A549 (cell line): ENCODE measurements at places on chromosomes 1 and 21. TPM values are rescaled to one million over a fixed set of nuclear protein-coding genes. Genes with fewer than 3 reads are reported as not detected.

The SLAMF1 gene
- not detected in 3 replicates for polyA plus RNA-seq

The FAAH gene
- polyA plus RNA-seq = 0.98 to 1.3 TPM (median 1.2 TPM) in 3 replicates

The CD1B gene
- polyA plus RNA-seq = not detected in 3 replicates

The OR2L3 gene
- polyA plus RNA-seq = not detected in 3 replicates

The KIF2C gene
- polyA plus RNA-seq = 25.7 to 30.0 TPM (median 26.9 TPM) in 3 replicates

The WNT3A gene
- polyA plus RNA-seq = not detected in 3 replicates

The AADACL3 gene
- not detected in 3 replicates for polyA plus RNA-seq

The NBPF3 gene
- 6.4 to 7.4 TPM (median 6.6 TPM) in 3 replicates for polyA plus RNA-seq

The CFHR4 gene
- not detected in 3 replicates for polyA plus RNA-seq

- DNase-seq = no peak
These were observed 137.6 kb downstream of the PTGER3 start for GRCh38 chr1:70910013-70910412.

- DNase-seq = no peak
These were observed 9.0 kb downstream of the CLDN19 start for GRCh38 chr1:42730988-42731387.

GRCh38 chr1:62978741-62979140 is 194.8 kb downstream of the ATG4C start:
- no peak for DNase-seq

GRCh38 chr1:154583773-154584172 is 16.2 kb downstream of the CHRNB2 start:
- DNase-seq = no peak

DNA sequence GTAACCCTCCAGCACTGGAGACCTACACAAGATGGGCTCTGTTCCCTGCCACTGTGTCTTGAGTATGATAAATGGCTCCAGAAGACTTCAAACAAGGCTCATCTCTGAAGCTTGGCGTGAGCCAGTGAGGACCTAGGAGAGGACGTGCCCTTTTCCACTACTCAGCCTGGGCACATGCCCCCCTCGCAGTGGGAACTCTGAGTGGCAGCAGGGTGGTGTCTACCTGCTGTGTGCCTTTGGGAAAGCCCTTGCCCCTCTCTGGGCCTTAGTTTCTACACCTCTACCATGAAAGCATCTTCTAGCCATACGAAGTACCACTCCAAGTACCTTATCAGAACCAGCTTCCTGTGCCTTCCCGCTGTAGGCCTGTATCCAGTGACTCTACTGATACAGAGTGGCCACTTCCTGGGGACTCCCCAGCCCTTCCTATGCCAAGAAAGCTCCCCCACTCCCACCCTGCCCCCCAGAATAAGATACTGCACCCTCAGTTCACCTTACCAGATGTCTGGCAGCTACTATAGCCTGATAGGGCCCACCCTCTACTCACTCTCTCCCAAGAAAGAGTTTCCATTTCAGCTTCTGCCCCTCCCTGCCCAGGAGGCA is 3.1 kb upstream of the MOB3C start:
- no peak for DNase-seq

- peak; percentile 68 for DNase-seq
These were observed 519 bp downstream of the ZNF496 start for GRCh38 chr1:247331172-247331524.

DNA sequence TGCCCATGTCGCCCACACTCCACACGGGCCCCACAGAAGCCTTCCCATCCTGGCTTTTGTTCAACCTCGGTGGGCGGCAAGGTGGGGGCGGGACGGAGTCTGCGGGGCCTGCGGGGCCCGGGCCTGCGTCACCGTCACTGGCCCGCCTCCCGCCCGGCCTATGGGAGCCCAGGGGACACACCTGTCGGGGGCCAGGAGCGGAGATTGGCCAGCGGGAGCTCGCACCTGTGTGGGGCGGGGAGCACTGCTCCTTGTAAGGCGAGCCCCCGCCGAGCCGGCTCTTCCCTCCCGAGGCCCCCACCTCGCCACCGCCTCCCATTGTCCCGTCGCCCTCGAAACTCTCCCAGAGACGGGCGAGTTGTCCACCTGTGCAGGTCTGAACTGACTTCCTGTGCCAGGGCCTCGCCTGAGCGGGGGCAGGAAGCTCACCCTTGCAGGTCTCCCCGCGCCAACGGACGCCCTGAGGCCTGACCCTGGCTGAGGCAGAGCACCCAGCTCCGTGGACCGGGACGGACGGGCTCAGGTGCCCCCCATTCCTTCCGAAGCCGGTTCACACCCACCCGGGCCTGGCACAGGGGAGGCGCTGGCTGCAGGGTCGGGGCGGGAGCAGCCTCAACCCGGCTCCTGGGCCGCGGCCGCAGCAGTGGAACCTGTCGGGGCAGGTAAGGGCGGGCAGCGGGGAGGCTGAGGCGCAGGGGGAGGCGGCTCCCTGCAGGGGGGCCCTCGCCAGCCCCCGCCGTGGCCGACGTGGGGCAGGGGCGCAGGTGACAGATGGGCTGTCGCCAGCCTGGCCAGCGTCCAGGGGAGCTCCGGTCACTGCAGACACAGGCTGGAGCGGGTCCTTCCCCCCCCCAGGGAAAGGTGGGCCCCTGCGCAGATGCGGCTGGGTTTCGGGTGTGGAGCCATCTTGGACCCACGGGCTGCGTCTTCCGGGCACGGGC is 10.8 kb upstream of the TTLL10 start:
- no peak for DNase-seq

DNA sequence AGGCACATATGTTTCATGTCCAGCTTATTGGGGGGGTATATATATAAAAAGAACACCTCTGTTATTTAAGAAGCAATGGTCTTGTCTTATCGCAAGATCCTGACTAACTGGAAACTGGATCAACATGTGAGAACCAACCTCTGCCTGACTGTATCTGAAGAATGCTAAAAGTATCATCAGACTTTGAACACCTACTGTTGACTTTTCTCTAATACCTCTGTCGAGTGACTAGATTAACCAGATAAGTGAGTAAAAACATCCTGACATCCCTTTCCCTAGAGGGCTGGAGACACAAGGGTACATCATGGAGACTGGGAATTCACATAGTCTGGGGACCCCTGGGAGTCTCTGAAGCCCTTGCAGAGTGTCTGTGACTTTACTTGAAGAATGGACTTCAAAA is 26.3 kb upstream of the PIGC start:
- peak; percentile 27 for DNase-seq

GRCh38 chr1:199173356-199173755 is 534.5 kb downstream of the PTPRC start:
- no peak for DNase-seq

GRCh38 chr1:31263408-31263807 is 23.7 kb upstream of the NKAIN1 start:
- no peak for DNase-seq

DNA sequence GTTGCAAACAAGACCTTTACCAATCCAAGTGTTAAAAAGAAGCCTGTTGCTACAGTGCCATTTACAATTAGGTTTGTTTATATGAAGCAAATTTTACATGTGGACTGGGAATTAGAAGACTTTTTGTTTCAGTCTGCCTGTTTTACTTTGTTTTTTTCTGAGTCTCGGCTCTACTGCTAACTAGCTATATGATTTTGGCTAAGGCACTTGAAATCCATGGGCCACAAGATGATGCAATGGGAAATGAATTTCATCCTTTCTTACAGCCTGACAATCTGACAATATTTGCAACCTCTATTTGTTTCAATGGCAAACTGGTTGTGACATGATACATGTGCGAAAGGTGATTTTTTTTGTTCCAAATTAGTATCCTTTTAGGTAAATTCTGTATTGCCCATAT is 3.7 kb upstream of the PEX11B start:
- no peak for DNase-seq

DNA sequence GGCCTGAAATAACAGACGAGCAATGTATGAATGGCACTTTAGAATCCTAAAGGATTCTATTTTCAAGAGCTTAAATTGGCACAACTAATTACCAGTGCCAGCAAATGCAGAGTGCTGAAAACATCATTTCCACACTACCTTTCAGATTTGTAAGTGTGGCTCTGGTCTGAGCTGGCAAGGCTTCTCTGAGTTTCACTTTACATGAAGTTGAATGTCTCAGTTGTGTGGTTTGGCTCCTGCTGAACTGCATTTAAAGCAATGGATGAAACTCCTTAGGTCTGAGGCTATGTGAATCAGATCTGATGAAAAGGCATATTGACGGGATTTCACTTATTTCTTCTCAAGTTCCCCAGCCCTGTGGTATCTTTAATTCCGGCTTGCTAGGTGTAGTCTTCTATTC is 114.8 kb upstream of the PTGFR start:
- DNase-seq = no peak

GRCh38 chr21:41425954-41426675 is at the start of gene MX1:
Gene MX1, plus strand, starts transcription at chr21:41426239. Its CDS starts 5,832 bp downstream, at chr21:41432071.
- peak; percentile 10 for DNase-seq

DNA sequence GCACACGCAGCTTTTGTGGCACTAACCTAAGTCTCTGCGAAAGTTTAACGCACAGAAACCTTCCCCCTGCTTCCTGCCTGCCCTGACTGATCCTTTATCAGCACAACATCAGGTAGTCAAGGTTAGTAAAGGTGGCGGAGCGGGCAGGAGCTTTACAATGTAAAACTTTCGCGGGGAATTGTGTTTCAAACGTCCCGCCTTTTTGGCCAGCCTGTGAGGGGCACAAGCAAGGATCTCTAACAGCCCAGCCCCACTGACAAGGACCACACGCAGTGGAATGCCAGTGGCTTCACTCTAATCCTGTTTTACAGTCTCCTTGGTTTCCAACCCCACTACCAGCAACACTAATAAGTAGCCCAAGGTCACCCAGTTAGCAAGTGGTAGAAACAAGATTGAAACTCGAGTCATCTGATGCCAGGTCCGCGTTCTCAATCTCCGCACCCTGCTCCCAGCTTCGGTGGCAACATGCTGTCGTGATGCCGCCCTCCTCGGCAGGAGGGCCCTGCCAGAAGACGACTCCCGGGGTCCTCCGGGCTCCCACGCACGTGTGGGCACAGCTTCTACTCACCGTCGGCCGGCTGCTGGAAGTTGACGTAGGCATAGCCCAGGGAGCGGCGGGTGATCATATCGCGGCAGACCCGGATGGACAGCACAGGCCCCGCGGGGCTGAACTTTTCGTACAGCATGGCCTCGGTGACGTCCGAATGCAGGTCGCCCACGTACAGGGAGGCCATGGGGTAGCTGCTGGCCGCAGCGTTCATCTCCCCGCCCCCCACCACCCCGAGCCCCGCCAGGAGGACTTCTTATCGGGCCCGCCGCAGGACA is 1.2 kb downstream of the PABPC4 start:
- no peak for DNase-seq

GRCh38 chr21:33561373-33561772 is 18.5 kb downstream of the SON start:
- no peak for DNase-seq

DNA sequence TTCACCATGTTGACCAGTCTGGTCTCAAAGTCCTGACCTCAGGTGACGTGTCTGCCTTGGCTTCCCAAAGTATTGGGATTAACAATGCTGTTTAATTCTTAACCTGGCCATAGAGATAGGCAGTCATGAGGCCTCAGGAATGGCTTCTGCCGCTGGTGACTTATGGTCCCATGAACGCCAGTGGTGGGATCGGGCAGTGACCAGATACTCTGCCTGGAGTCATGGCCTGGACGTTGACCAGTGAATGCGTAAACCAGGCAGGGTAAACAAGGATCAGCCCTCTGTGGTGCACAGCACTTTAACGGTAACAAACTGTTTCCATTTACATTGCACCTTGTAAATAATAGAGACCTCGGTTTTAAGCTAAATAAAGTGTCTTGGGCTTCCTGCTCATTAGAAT is 23.0 kb downstream of the MTARC1 start:
- DNase-seq = no peak

- DNase-seq = peak; percentile 53
These were observed 29.1 kb downstream of the KNCN start for GRCh38 chr1:46522184-46522968.

GRCh38 chr1:239861985-239862384 is 229.7 kb upstream of the FMN2 start:
- DNase-seq = no peak

- DNase-seq = no peak
These were observed 124.6 kb downstream of the BACH1 start for GRCh38 chr21:29423099-29423870.
